DMS53 (cell line): ENCODE measurements at places on chromosomes 6 and 20.
A peak's percentile ranks its signal among the peaks of the same experiment; 100 is the strongest.

DNA sequence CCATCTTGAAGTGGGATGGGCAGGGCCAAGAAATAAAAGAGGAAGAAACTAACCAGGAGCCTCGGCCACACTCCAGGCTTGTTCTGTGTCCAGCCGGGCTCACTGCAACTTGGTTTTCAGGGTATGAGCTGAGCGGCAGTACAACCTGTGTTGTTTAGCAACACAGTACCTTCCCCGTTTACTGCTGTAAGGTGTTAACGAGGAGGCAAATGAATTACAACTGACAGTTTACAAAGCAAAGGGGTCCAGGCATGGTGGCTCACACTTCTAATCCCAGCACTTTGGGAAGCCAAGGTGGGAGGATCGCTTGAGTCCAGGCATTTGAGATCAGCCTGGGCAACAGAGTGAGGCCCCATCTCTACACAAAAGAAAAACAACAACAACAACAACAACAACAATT lies 481.3 kb upstream of the SULF2 start:
- no peak for DNase-seq

DNA sequence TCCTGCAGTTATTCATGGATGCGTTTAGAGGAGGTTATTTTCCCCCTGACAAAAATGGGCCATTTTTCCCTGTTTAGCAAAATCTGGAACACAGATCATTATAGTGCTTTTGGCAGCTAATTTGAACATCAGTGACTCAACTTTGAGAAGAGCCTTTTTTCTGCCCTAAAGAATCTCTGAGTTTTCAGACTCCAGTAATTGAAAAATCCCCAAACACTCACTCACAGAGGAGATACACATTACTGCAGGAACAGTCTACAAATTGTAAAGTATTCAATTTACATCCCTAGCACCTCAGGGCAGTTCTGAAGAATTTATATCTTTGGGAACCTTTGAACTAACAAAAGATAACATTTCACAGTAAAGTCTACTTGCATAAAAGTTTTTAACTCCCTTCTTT lies 966.6 kb upstream of the SLC35B3 start:
- no peak for DNase-seq

- DNase-seq, result peak; percentile 74
Observed at GRCh38 chr6:52994839-52995088, 320 bp downstream of the GSTA4 start.

- no peak for DNase-seq
Observed at GRCh38 chr6:139126255-139126654, 8.6 kb upstream of the HECA start.

DNA sequence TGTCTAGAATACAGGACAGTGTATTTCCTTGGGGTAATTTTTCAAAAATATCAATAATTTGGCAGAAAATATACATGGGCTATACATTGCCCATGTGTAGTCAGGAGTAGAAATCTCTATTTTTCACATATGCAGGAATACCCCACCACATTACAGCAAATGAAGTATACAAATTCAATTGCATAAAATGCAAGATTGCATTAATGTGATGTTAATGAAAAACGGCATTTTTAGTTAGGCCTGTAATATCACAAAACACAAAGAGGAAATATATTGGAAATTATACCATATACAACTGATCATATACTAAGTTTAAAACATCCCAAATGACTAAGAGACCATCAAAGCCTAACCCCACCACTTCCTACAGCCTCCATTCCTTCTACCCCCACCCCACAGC lies 154.9 kb downstream of the SYNE1 start:
- DNase-seq, result no peak

- DNase-seq, result peak; percentile 99
Observed at GRCh38 chr6:44387346-44388134, at the start of gene CDC5L. TSS of gene CDC5L (plus strand) at chr6:44387706. CDS start at chr6:44387824, 118 bp downstream.

DNA sequence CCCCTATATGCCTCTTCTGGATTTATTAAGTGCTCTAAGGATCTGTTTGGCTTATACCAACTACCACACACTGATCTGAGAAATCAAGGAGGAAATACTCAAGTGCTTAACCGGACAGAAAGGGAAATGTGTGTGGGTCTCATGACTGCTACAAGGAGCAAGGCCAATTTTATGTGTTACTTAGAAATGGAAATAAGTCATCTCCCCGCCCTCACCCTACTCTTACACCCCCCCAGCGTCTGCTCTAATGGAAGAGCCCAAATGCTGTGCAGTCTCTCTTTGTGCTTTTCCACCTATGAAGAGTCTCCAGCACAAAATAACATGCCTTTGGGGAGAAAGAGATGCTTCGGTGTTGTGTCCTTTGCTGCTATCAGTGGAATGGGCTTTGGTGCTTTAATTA lies 428.8 kb upstream of the ARID1B start:
- DNase-seq, result peak; percentile 87

- DNase-seq, result no peak
Observed at GRCh38 chr20:49668181-49668877, 45.3 kb downstream of the B4GALT5 start.

DNA sequence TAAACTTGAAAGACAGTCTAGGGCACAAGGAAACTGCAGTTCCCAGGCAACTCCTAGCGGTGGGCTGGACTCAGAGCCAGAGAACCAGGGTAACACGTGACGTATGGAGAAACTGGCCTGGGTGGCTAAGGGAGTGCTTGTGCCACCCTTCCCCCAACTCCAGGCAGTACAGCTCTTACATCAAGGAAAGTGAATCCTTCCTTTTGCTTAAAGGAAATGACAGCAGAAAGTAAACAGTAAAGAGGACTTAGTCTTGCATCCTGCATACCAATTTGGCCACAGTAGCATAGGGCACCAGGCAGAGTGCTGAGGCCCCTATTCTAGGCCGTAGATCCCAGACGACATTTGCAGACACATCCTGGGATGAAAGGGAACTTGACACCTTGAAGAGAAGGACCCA lies 322.8 kb downstream of the CD109 start:
- DNase-seq, result peak; percentile 38

DNA sequence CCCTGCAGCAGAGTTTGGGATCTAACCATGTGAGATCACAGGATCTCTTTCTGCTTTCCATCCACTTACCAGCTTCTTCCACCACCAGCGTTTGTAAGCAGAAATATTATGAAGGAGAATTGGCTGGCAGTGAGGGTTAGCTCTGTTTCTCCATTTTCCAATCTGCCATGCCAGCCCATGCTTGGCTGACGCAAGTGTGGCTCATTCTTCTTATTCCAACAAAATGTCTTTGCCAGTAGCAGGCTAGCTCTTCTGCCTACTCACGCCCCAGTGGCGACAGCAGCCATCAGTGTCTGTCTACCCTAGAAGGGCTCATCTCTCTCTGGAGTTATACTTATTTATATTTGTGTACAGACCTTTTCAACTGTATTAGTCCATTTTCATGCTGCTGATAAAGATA lies 286.2 kb downstream of the FARS2 start:
- DNase-seq, result no peak

GRCh38 chr6:82217018-82217586 lies 30.4 kb downstream of the IBTK start:
- DNase-seq, result no peak

GRCh38 chr20:39206899-39207564 lies 244.9 kb downstream of the DHX35 start:
- DNase-seq, result no peak

DNA sequence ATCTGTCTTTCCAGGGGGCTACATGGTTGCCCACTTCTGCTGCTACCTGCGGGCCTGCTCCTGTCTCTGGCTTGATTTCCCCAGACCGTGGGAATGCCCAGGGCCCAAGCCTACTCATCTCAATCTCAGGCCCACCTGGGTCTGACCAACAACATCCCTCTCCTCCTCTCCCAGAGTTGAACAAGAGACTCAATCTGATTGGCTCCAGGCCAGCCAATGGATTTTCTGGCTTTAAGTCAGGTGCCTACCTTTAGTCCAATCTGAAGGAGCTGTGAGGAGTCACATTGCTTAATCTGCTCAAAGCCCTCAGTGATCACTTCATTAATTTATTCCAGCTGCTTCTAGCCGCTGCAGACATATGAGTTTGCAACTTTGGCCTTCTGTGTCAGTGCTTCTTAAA lies 162.4 kb upstream of the KCNG1 start:
- no peak for DNase-seq

- DNase-seq, result peak; percentile 49
Observed at GRCh38 chr6:82441047-82441855, 77.6 kb downstream of the TPBG start.

DNA sequence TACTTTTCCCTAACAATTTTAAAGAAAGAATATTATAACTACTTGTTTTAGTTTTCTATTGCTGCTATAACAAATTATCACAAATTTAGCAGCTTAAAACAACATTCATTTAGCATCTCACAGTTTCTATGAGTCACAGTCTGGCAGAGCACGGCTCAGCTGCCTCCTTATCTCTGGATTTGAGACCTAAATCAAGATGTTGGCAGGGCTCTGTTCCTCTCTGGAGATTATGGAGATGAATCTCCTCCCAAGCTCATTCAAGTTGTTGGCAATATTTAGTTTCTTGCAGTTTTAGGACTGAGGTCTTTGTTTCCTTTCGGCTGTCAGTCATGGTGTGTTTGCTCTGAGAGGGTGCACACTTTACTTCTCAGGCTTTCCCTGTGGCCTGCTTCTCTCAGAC lies 1065.8 kb upstream of the EYS start:
- no peak for DNase-seq

- DNase-seq, result no peak
Observed at GRCh38 chr20:5220321-5221060, 93.7 kb downstream of the CDS2 start.

- no peak for DNase-seq
Observed at GRCh38 chr20:51873652-51874051, 71.3 kb upstream of the SALL4 start.

DNA sequence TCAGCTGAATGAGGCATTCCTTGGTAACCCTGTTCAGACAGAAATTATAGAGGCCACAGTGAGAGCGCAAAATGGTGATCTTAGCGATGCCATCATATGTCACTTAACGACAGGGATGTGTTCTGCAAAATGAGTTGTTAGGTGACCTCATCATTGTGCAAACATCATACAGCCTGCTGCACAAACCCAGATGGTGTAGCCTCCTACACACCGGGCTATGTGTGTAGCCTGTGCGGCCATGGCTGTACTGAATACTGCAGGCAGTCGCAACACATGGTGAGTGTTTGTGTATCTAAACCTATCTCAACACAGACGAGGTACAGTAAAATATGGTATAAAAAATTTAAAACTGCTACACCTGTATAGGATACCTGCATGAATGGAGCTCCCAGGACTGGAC lies 234.1 kb upstream of the PMEPA1 start:
- peak; percentile 34 for DNase-seq

DNA sequence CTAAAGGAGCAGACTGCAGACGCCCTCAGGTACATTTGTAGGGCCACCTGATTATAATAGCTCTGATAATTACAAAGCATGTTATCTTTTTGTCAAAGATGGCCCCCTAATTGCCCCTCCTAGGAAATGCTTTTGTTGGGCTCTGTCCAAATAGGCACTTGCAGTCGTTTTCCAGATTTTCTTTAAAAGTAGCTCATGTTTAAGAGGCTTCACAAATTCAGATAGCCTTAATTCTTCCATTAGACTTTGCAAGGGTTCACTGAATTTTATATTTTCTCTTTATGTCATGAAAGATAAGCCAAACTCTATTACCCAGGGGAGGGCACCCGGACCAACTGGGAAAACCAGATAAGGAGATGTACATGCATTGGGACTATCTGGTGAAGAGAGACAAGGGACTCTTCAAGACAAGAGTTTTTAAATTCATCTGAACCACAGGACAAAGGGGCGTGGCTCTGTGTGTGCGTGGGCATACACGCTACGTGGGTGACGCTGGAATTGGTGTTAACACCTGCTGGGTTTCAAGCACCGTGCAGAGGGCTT lies 95.6 kb downstream of the TOX2 start:
- no peak for DNase-seq

GRCh38 chr6:109840796-109841195 lies 137.3 kb upstream of the GPR6 start:
- DNase-seq, result no peak

GRCh38 chr6:129785047-129785755 lies 75.2 kb upstream of the ARHGAP18 start:
- no peak for DNase-seq

GRCh38 chr6:88871498-88871897 lies 91.9 kb downstream of the RNGTT start:
- DNase-seq, result no peak

DNA sequence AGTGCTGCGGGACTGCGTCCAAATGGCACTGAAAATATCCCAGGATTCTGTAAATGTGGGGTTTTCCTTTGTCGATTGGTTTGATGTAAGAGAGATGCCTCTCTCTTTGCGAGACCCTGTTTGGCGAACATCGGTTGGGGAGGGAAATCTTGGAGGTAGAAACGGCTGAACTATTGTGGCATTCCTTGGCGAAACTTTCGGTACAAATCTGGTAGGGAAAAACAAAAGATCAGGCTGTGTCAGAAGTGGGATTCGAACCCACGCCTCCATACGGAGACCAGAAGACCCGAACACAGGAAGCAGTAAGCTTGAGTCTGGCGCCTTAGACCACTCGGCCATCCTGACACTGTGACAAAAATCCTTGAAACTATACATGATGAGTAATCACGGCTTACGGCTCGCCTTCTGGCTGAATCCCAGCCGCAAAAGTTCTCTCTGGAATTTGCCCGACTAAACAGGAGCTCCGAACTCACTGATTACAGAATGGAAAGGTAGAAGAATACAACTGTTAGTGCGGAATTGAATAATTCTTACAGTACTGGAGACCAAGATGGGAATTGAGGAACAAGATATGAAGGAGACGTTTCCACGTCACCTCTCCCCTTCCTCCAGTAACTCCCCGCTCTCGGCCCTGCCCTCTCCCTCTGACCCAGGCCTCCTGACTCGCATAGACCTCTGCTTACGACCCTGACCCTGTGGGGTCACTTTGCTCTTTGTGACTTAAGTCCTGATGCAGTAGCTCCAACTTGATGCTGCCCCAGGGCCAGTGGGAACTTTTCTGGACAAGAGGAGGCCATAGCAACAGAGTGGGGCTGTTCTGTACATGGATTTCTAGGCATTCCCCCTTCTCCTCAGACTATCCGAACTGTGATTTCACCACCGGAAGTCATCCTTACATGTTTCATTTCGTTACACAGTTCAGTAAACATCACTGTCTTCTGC lies 132.8 kb upstream of the ZNF184 start:
- DNase-seq, result peak; percentile 16

DNA sequence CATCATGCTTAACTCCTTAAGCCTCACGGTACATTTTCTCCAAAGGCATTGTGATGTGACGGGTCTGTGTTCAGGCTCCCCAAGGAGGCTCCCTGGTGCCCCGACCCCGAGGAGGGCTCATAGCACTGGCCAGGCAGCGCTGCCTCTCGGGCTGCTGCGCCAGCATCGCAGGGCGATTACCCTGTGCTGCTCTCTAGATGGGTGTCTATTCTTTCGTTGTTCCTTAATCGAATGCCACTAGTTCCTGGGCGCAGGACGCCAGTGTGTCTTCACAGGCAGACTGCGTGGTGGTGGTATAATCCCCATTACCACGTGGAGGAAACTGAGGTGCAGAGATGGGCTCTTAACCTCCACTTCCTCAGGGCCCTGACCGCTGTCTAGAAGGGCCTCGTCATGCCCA lies 267.4 kb downstream of the CDH4 start:
- DNase-seq, result no peak

DNA sequence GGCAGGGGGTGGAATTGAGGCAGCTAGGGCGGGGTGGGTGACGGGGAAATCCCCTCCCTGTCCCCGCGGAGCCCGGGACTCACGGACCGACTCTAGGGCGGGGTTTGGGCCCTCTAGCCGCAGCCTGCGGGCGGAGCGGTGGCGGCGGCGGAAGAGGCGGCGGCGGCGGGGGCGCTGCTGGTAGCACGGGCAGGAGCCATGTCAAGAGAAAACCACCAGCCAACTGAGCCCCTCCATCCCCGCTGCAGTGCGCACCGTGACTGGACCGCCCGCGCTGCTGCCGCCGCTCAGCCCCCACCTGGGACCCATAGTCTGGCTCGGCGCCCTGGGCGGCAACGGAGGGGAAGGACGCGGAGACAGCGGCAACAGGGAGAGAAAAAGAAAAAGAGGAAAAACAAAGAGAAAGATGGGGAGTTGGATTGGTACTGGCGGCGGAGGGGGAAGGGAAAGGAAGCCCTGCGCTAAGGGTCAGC lies 1.2 kb upstream of the C6orf62 start:
- peak; percentile 73 for DNase-seq
